ENCODE measurements at places on chromosomes 13 and 19. TPM values are rescaled to one million over a fixed set of nuclear protein-coding genes. Genes with fewer than 3 reads are reported as not detected.

Gene CLDN10
- not detected for polyA plus RNA-seq

Gene VSTM2B
- not detected for polyA plus RNA-seq

DNA sequence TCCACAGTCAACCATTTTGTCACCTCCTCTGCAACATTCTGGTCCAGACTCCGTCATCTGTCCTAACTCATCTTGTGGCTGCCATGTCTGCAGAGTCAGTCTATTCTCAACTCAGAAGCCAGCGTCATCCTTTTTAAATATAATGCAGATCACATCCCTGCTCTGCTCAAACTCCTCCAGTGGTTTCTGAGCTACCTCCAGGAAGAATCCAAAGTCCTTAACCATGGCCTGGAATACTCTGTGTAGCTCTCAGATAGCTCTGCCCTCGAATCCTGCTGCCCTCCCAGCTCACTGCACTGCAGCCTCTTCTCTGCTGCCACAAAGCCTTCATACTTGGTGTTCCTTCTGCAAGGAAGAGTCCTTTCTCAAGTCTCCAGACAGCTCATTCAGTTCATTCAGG lies 190.8 kb downstream of the FOXO1 start:
- no peak for DNase-seq

- no peak for DNase-seq
These were observed 1.4 kb downstream of the USP12 start for GRCh38 chr13:27170221-27170515.

DNA sequence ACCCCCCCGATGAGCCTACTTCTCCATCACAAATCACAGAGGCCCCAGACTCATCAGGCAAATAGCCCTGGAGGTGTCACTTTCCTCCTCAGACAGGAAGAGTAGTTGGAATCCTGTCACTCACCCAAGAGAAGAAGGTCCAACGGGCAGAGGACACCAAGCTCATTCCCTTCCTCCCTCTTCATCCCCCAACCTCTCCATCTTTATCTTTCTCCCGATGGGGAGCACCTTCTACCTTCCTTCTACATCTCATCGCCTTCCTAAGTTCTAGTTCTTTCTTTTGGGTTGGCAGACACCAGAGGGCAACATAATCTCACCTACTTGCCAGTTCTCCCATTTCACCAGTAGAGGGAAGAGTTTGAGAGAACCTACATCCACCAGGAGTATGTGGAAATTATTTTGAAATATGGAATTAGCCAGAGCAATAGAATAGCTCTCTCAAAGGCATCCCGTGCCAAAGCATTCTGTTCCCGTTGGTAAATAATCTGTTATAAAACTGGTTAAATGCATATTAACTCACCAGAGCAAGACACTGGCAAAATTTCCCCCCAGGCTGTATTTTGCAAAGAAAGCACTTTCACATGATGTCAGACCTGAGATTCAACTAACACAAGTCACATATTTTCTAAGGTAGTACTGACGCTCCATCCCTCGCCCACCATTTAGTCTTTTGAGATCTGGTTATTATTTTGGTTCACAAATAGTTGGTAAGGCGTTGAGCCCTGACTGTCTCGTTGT lies 55.0 kb downstream of the ZIC5 start:
- no peak for DNase-seq

DNA sequence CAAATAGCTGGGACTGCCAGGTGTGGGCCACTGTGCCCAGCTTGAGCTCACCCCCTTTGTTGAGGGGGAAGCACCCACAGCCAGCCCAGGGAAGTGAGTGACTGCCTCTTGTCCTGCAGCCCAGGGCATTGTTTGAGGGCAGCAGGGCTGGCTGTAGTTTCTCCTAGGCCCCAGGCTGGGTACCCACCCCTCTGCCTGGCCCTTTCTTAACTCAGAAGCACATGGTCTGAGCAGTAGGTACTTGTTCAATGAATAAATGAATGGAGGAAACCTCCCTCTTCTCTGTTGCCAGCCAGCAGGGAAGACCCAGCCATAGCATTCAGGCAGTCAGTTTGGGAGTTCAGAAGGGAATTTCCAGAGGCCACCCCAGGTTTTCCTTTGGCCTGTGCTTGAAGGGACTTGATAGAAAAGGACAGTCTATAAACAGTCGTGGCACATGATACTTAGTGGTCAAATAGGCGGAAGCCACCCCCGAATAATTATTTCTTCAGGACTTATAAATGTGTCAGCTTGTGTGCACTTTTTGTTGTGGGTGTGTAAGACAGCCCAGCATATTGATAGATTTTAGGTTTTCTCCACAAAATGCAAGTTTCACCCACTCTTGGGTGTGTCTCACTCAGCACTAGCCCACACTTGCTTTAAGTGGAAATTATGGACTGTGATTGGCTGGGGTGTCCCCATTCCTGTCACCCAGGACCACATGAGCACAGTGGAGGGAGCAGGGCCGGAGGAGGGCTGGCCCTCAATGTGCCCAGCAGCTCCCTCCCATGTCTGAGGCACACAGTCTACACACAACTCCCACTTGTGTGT lies 33.1 kb downstream of the GATAD2A start:
- no peak for DNase-seq

All from keratinocyte (primary cell).